Stimulated activated CD4-positive, alpha-beta T cell treated with anti-CD3 and anti-CD28 coated beads, Interleukin-1b, Interleukin-23, amount 100 ng/mL, for 1 hour (primary cell): ENCODE measurements at places on chromosomes 2 and 18.

GRCh38 chr2:74226648-74227213 is 28.3 kb downstream of the MTHFD2 start:
- no peak for DNase-seq

DNA sequence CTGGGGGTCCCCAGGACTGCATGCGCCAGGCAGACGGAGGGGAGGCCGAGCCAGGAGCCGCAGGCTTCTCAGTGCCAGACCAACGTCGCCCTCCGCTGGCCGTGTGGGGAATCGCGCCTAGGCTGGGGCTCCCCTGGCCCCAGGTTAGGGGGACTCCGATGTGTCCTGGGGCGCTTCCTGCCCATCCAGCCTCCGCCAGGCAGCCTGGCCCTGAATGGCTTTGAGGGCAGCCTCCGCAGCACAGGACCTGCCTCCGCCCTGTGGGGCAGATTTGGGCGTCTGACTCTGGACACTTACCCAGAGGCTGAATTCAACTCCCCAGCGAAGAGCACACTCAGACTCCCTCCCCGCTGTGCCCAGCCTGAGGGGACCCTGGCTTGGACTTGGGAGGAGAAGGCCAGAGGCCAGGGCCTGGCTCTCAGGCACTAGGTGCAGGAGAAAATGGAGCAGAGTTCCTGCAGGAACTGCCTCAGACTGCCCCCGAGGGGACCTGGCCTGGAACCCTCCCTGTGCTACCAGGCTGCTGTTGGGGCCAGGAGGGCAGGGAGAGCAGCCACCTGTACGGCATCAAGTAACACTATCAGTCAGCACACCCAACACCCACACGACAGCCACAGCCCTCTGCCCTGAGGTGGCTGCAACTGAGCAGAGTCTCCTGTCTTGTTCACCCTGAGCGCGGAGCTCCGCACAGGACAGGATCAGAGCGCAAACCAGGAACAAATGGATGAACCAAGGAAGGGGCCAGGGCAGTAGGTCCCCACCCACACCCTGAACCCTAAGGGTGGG is 597 bp upstream of the TEKT4 start:
- DNase-seq = no peak

DNA sequence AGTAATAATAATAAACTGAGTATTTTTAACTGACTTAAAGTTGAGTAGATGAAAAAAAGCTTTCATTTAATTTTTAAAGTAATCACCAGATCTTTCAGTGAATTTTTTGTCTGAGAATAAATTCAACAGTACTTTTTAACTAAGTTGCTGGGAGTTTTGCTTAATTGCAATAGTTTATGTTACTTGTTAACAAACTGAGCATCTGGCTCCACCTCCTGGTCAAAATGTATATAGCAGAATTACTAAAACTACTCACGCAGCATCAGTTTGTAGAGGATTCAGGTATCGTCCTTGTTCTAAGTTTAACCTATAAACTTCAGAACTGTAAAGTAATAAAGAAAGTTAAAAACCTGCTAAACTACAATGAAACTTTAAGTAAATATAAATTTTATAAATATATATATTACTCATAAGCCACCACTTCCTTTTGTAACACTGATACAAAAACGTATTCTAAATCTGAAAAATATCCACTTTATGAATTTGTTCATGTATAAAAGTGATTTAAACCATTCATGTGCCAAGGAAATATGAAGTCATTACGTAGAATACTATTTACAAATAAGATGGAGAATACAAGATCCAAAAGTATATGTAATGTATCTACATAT is 21.3 kb downstream of the NOL10 start:
- DNase-seq = no peak

GRCh38 chr2:8671176-8671575 is 10.7 kb upstream of the ID2 start:
- no peak for DNase-seq

- no peak for DNase-seq
Measured at GRCh38 chr2:199364153-199364552, 93.6 kb downstream of the SATB2 start.

- no peak for DNase-seq
Measured at GRCh38 chr18:8050616-8051329, 483.7 kb downstream of the PTPRM start.

DNA sequence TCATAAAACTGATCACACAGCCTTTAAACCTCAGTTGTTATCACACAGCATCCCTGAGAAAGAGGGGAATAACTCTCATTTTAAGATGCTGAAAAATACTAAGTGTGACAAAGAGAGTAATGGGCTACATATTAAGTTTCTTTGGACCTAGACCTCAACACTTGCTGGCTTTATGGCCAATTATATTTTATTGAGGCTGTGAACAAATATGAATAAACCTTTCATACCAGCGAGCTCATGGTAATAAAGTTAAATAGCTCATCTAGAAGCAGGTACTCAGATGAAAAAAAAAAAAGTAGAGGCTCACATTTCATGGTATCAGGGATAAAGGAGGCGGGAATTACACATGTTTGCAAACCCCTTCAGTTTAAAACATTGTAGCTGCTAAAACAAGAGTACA is 75.7 kb downstream of the DOCK10 start:
- DNase-seq = no peak

DNA sequence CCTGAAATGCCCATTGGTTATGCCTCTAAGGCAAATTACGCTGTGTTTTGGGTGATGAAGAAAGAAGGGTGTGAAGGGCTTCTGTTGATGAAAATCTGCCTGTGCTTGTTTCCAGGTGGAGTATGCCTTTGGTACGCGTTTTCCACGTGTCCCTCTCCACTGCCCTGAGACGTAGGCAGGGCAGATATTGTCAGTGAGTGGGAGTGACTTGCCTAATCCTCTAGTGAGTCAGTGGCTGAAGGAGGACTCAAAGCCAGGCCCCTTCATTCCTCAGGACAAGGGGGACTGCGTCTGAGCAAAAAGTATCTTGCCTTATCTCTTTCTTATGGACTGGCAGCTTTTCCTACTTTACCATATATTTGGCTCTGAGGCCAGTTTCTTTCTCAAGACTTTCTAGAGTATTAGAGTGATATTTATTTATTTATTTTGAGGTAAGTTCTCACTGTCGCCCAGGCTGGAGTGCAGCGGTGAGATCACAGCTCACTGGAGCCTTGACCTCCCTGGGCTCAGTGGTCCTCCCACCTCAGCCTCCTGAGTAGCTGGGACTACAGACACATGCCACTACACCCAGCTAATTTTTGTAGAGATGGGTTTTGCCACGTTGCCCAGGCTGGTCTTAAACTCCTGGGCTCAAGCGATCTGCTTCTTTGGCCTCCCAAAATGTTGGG is 10.2 kb downstream of the RALB start:
- no peak for DNase-seq

- DNase-seq = no peak
Measured at GRCh38 chr2:117523267-117523666, 291.2 kb upstream of the DDX18 start.

GRCh38 chr2:159249990-159250715 is 36.4 kb downstream of the WDSUB1 start:
- DNase-seq = no peak
